ENCODE measurements at places on chromosomes 5 and 9. TPM values are rescaled to one million over a fixed set of nuclear protein-coding genes. Genes with fewer than 3 reads are reported as not detected.

DNA sequence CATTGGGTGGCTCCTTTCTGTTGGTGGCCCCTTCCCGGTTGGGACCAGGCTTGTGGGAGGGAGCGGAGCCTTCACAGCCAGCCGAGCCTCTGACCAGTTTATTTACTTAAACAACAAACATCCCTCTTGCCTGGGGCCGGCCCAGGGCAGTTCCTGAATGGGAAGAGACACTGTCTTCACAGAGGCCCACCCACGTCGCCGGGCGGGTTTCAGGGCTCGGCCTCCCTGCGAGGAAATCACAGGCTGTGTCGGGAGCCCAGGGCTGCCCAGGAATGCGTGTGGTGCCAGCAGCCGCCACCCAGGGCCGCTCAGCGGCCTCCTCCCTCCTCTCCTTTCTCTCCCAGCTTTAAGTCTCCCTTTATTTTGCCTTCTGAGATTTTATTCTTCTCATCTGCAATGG, 132.5 kb downstream of the HSD17B3 start:
- DNase-seq: peak; percentile 94

Gene PCDHGB3
- 0.87 TPM for total RNA-seq

Gene SLC36A3
- total RNA-seq: not detected

GRCh38 chr9:90062982-90063381, 458.2 kb downstream of the GADD45G start:
- no peak for DNase-seq

DNA sequence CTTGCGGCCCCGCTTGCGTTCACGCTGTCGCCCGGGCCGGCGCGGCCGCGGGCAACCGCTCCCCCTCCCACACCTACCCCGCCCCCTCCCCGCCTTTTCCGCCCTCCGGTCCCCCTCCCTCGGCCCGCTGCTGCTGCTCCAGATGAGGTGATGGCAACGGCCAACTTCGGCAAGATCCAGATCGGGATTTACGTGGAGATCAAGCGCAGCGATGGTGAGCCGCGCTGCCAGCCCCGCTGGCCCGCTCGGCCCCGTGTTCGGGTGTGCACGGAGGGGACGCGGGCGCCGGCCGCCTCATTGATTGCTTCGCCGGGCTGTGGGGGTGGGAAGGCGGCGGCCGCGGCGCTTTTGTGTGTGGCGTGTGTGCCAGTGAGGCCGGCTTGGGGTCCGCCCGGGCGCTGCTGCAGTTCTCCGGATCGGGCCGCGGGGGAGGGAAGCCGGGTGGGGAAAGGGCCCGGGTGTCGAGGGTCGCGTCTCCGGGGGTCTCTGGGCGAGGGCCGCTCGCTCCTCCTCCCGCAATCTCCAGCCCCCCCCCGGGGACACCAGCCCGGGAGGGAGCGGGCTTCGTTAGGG, 403 bp downstream of the KIF2A start:
- DNase-seq: no peak

DNA sequence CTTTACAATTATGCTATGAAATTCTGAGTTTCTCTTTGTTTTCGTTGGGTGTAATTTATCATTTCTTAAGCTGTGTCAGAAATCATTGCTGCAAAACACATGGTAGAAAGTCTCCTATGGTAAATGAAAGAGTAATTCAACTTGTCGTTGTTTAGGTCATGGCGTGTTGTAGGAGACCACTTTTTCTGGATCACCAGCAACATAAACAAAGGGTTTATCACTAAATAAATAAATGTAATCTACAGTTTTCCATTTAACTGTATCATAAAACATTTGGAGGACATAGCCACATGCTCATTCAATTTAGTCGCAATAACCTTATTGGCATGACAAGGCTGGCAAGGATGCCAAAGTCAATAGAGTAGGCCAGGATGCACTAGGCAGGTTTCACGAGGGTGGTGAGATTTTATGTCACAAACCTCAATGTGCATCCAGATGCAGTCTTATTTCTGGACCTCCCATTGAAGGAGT, 154.4 kb upstream of the ERCC6L2 start:
- DNase-seq: no peak

GRCh38 chr5:54645882-54646355, 128.4 kb downstream of the SNX18 start:
- DNase-seq: no peak

- no peak for DNase-seq
Observed at GRCh38 chr5:95899006-95899405, 62.6 kb downstream of the ELL2 start.

- no peak for DNase-seq
Observed at GRCh38 chr5:56840597-56840996, 25.2 kb downstream of the MAP3K1 start.

- no peak for DNase-seq
Observed at GRCh38 chr9:137851516-137852267, 25.9 kb upstream of the CACNA1B start.
